ENCODE measurements at places on chromosomes 6 and 20.

GRCh38 chr6:87199787-87200186 lies 44.4 kb downstream of the ZNF292 start:
- DNase-seq, result no peak

- DNase-seq, result no peak
Observed at GRCh38 chr6:148457137-148457842, 114.7 kb downstream of the SASH1 start.

GRCh38 chr6:36920546-36920945 lies 34.0 kb upstream of the PI16 start:
- DNase-seq, result no peak

- no peak for DNase-seq
Observed at GRCh38 chr6:141925001-141925400, 207.7 kb upstream of the GJE1 start.

GRCh38 chr6:122140031-122140430 lies 259.4 kb upstream of the HSF2 start:
- no peak for DNase-seq

GRCh38 chr6:43716099-43716498 lies 28.5 kb upstream of the MRPS18A start:
- DNase-seq, result no peak

GRCh38 chr20:25013478-25014380 lies 21.2 kb upstream of the APMAP start:
- no peak for DNase-seq

DNA sequence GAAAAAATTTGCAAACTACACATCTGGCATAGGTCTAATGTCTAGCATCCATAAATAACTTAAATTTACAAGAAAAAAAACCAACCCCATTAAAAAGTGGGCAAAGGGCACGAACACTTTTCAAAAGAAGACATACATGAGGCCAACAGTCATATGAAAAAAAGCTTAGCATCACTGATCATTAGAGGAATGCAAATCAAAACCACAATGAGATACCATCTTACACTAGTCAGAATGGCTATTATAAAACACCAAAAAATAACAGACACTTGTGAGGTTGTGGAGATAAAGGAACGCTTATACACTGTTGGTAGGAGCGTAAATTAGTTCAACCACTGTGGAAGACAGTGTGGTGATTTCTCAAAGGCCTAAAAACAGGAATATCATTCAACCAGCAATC lies 33.7 kb upstream of the EPB41L2 start:
- DNase-seq, result no peak

- DNase-seq, result no peak
Observed at GRCh38 chr6:113662093-113662665, 195.0 kb upstream of the MARCKS start.

DNA sequence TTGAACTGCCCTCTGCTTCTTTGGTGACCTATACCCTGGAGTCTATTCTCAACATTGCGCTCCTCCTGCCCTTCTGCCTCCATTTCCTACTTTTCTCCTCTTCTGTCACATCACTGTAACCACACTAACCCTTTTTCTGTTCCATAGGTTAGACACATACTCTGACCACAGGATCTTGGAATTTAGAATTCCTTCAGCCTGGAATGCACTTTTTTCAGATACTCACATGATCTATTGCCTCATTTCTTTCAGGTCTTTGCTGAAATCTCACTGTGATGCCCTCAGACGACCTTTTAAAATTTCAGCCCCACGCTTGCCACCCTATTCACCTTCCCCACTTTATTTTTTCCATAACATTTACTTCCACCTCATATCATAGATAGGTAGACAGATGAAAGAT lies 5.1 kb downstream of the VNN1 start:
- DNase-seq, result no peak

GRCh38 chr6:3022765-3023662 lies 23.3 kb downstream of the NQO2 start:
- DNase-seq, result no peak

DNA sequence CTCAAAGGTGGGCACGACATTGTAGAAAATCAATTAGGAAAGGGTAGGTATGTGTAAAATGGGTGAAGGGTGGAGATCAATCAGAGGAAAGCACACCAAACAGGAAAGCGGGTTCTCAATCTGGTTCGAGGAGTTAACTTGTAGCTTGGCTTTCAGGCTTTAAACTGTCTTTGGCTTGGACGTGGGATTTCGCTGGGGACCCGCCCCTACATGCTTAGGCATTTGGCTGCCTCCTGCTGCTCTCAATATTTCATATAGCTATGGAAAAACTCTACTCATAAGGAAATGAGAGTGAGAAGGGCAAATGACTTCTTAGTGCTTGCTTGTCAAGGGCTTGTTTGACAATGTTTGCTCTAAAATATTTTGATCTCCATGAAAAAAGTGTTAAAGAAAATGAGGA lies 38.1 kb upstream of the PDE7B start:
- no peak for DNase-seq

DNA sequence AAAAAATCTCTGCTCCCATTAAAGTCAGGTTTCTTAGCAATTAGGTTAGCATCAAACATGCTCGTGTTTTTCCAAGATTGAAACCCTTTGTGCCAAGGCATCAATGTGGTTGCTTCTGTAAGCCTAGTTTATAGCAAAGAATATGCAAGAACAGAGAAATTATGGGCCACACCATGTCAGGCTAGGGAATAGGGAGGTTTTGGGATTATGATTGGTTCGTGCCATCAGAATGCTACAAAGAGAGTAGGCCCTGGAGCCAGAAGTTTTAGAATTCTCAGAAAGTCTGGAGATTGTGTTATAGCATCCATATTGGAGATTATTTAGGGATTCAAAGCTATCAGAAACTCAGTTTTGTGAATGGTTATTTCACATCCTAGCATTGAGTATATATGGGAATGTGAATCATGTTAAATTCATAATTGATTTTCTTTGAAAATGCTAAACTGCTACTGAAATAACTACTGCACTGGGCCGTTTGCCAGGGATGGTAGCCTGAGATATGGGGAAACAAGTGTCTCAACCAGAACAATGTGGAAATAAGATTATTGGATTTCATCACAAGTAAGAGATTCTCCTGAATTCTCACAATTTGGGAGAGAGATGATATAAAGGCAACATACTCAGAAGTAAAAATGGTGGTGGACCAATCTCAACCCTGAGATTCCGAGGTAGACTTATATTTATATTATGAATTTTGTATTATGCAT lies 45.3 kb downstream of the ZNF292 start:
- no peak for DNase-seq

DNA sequence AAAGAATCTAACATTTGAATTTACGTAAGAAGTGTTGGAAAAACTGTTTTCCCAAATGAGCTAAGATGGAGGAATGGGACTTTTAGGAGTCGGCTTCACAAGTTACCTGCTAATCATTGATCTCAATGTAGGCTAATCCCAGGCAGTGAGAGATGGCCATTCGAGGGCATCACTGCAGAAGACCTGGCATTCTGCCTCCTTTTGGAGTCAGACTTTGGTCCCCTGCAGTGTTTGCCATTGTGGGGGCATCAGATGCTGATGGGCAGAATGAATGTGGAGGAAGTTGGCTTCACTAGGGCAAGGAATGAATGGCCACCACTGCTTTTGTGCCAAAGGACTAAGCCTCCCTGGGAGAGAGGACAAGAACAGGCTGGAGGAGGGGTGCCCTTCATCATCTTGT lies 55.7 kb upstream of the NKX2-2 start:
- no peak for DNase-seq

DNA sequence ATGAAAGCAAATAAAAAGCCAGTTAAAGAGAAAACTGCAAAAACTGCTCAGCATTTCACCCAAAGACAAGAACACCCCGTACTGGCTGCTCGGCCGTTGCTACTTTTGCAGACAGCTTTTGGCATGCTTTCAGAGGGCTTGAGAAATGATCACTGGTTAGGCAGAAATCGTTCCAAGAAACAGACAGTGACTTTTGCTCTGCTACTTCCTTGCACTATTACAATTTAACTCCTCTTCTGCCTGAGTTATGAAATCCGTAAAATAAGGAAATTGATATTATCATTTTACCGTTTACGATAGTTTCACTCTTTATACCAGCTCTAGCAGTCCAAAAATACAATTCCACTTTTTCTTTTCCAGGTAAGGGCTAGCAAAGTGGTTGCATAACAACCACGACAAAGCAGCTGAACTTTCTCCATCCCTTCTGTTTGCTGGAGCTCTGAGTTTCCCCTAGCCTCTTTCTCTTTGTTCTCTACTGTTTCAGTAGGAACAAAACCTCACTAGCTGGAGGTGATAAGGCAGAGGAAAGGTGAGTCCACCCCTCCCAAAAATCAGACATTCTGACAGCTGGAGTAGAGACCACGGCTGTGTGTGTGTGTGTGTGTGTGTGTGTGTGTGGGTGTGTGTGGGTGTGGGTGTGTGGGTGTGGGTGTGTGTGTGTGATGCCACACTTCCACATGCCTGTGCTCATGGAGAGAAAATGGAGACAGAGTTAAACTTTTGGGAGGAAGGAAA lies 191.8 kb upstream of the RREB1 start:
- DNase-seq, result no peak

- no peak for DNase-seq
Observed at GRCh38 chr6:108395297-108395696, 100.4 kb downstream of the AFG1L start.

DNA sequence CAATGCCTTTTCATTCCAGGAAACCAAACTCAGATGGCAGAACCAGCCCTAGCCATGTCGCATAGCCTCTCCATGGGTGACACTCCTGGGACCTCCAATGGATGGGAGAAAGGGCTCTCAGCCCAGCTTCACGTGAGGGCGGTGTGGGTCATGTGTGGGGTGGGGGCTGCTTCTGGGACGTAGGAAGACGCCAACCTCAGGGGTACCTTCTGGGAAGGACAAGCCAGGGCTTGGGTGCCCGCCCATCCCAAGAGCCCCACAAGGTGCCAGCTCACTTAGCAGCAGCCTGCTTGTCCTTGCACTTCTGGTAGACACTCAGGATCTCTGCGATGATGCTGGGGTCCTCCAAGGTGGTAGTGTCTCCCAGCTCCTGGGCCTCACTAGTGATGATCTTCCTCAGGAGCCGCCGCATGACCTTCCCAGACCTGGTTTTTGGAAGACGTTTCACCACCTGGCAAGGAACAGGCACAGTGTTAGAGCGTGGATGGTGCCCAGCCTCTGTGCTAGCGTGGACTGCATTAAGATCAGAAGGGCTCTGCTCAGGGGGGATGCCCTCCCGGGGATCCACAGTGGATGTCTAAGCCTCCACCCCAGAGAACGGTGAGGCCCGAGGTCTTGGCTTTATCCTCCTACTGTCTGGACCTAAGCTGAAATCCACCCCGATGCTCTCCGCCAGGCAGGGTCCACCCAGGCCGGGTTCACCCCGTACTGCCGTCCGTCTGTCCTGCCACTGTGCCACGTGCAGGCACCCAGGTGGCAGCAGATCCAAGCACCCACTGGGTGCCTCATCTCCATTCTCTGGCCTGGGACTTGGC lies 15.1 kb upstream of the APMAP start:
- DNase-seq, result no peak

DNA sequence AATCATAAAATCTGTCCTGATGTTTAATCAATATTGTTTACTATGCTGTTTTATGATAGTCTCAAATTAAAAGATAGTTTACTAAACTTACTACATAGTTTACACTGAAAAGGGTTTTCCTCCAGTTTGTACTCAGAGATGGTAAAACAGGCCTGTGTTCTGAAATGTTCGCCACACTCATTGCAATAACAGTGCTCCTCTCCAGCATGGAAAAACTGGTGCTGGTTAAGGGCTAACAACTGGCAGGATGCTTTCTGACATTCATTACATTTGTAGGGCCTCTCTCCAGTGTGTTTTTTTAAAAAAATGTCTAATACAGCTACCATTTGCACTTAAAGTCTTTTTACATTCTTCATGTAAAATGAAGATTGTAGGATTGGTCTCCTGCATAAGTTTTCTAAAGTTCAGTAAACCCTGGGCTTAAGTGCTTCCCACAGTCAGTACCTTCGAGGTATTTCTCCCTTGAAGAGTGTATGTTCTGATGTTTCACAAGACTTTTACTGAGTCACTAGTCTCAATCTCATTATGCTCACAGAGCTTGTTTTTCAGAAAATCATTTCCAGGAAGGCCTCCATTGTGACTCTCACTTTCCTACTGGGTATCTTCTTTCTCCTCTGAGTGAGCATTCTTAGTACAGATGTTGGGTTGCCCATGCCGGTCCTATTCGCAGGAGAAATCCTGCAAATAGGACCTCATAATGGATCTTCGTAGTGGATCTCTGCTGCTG lies 8.7 kb upstream of the ZSCAN12 start:
- no peak for DNase-seq

Measured in NCI-H2029 (cell line).